Sciatic nerve (tissue), 2 donors: ENCODE measurements at places on chromosomes 3 and 15. TPM values are rescaled to one million over a fixed set of nuclear protein-coding genes. Genes with fewer than 3 reads are reported as not detected.

Gene SPINK8
- not detected for total RNA-seq

Gene PTPRG
- 67.7 TPM for total RNA-seq

Gene CFAP100
- total RNA-seq = 1.5 TPM

Gene NDN
- 44.6 TPM for total RNA-seq

Gene CSPG5
- 0.67 TPM for total RNA-seq

Gene MYL3
- total RNA-seq = 3.3 TPM

Gene DUOX1
- total RNA-seq = 5.9 TPM

DNA sequence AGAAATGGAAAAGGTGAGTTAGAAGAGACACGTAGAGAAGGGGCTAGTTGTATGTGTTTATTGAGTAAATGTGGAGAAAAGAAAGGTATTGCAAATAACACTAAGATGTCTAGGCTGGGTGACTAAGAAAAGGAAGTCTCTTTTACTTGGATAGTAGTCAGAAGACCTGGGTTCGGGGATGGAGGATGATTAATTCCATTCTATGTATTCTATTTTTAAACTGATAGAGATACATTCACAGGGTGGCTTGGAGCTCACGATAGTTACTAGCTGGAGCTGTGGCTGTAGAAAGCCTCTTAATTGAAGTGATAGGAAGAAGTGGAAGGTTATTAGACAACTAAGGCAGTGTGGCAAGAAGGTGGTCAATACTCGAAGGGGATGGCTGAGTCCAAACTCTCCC lies 65.9 kb upstream of the TNIK start:
- no peak for DNase-seq

GRCh38 chr15:36294359-36294758 lies 285.1 kb upstream of the CDIN1 start:
- DNase-seq = no peak

DNA sequence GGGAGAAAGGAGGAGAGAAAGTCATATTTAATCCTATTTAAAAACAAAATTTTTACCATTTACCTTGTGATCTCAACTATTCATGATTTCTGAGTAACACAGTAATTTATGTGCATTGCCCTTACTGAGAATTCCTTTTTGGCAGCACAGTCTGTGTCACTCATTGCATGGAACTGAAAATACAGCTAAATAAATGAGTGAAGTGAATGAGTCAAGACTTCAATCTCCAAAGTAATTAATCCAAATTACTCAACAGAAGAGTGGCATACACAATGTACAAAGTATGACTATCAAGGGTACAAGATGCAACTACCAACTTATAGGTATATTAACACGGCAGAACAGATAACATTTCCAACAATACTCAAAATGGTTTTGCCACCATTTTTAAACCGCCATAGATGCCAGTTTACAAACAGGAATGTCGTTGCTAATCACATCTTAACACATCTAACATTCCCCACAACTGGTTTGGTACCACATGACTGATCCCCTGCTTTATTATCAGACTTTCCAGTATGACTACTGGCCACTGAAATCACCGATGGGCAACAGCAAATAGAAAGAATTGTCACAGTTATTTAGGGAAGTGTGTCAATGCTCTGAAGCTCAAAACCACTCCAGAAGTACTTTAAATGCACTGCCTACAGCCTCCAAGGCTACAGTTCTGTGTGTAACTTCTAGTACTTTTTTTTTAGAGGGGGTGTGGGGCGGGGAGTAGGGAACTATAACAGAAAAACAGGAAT lies 410.4 kb downstream of the SHQ1 start:
- no peak for DNase-seq

DNA sequence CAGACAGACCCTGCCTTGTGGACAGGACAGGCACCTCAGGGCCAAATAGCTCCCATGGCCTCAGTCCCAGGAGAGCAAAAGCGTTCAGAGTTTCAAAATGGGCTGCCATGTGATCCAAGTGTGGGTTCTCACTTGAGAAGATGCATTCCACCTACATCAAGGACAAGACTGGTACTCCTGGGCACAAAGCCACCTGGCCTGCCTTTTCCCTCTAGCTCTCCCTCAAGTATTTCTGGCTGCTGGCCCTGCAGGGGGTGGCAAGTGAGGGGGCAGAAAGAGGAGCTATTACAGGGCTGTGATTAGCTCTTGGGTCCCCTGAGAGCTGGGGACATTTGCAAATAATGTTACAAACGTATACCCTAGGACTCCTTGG lies 6.5 kb upstream of the COL7A1 start:
- no peak for DNase-seq

DNA sequence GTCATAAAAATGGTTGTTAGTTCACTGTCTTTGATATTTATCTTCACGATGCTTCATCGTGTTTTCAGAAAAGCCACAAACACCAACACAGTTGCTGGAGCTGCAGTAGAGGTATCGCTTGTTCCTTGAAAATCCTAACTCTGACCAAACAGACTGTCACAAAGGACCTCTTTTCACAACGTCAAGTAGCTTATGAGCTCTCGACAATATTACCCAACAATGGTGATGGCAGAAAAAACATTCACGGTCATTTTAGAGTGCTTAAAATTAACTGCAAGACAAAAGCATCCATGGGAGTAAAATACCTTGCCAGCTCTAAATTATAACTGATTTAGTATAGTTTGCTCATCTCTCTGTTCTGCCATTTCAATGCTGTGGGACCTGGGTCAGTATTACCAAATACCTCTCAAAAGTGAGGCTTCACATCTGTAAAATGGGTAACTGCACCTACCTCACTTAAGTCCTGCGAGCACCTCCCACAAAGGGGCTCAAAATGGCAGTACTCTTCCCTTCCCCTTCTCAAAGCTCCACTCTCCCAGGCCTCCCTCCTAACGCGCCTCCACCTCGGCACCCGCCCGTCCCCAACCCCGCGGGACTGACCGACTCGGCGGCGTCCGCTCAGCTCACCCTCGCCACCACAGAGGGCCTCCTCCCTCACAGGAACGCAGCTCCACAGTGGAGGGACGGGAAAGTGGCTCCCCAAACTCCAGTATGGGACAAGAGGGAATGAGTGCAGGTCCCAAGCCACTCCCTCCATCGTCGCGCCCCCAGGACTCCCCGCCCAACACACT lies 546 bp downstream of the TRIM59 start:
- DNase-seq = no peak

- DNase-seq = no peak
Observed at GRCh38 chr15:71899674-71900073, 89.3 kb downstream of the NR2E3 start.

- no peak for DNase-seq
Observed at GRCh38 chr3:33130144-33130543, 16.3 kb downstream of the CRTAP start.

GRCh38 chr15:56469483-56469882 lies 4.5 kb upstream of the MNS1 start:
- no peak for DNase-seq

GRCh38 chr3:122992676-122993075 lies 34.9 kb downstream of the SEMA5B start:
- DNase-seq = no peak

- no peak for DNase-seq
Observed at GRCh38 chr15:95609096-95609495, 721.4 kb upstream of the NR2F2 start.

DNA sequence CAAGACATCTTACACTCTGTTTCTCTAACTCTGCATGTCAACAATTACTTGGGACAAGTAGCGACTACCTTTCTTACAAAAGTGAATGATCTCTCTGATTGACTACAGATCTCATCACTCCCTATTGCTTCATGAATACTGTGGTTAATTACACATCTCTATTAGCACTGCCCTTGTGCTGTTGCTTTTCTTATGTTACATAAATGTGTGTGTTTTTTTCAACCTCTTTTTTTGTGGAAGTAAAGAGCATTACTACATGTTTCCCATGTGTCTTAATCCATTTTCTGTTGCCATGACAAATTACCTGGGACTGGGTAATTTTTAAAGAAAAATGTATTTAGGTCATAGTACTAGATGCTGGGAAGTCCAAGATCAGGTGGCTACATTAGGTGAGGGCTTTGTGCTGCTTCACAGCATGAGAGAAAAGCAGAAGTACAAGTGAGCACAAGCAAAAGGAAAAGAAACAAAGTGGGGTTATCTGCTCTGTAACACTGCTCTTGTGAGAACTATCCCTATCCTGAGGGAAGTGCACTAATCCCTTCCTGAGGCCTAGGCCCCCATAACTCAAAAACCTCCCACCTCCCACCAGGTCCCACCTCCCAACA lies 298.2 kb upstream of the SATB1 start:
- no peak for DNase-seq

DNA sequence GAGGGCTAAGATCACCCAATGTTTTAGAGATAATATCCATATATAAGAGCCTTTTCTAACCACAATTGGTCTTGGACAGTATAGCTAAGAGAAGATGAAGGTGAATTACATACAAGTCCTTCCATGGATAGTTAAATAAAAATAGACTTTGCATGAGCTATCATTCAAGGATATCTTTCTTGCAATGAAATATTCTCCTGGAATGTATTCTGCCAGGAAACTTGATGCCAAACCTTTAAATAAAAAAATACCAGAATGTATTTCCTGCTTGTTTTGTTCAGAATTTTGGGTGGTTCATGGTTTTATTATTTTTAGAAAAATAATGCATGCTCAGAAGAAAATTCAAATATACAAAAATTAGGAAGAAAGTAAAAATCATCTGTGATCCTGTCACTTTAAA lies 88.8 kb upstream of the PPIB start:
- no peak for DNase-seq
